ENCODE measurements at places on chromosomes 6 and 20.

- no peak for DNase-seq
These were observed 133.2 kb downstream of the TBC1D32 start for GRCh38 chr6:121201105-121201504.

DNA sequence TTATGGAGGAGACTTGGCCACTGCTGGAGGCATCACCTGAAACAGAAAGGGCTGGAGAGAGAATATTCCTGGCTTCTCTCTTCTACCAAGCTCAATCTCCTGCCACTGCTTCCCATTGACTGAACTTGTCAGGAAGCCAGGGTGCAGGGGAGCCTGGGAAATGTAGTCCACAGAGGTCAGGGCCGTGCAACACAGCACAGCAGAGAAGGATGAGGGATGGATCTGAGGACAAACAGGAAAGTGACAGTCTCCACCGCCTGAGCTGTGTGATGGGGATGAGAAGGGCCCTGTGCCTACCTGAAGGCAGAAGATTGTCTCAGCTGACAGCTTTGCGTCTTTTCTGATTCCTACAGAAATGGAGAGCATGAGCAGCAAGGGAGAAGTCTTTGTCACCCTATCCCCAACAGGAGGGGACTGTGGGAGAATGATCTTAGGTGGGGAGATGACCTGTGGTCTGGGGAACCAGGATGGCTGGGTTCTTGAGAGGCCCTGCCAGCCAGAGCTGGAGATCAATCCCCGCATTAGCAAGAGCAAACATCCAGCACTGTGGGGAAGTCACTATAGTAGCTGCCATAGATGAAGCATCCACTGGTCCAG, 114.2 kb downstream of the SNX5 start:
- no peak for DNase-seq

GRCh38 chr6:40338306-40338705, 248.9 kb downstream of the LRFN2 start:
- DNase-seq: no peak

DNA sequence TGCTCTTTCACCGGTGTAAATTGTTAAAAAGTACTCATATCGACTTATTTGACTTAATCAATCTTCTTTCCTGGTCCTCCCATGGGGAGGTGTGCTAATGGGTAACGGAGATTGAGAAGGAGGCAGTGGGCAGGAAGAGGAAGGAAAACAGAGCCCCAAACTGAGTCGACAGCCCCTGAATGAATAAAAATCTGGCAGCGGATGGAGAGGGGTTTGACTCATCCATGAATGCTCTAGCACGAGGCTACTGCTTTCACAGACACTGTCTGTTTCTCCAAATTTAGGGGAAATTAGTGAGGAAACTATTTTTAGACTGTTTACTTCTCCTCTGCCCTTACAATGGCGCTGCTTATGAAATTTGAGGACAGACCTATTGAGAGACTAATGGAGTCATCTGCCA, 142.2 kb upstream of the ATXN1 start:
- no peak for DNase-seq

GRCh38 chr6:37551867-37552266, 52.2 kb upstream of the CCDC167 start:
- no peak for DNase-seq

DNA sequence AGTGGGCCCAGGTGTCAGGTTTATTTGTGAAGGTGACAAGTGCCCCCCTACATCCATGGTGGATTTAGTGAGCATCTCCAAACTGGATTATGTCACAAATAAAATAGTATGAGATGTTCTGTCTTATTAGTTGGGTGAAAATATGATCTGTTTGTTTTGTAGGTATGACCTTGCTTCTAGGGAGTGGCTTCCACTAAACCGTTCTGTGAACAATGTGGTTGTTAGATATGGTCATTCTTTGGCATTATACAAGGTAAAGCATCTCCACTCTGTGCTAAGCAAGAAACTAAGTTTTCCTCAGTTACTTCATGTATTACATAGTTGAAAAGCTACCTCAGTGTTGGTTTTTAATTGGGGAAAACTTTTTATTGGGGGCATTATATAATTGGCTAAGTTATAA, 88.4 kb downstream of the ATRN start:
- no peak for DNase-seq

GRCh38 chr6:26034905-26035304, 52.3 kb upstream of the HFE start:
- no peak for DNase-seq

- no peak for DNase-seq
These were observed 31.4 kb downstream of the RAMACL start for GRCh38 chr6:166555086-166555485.
